Large intestine (tissue), 12 donors: ENCODE measurements at places on chromosomes 13 and 19.

GRCh38 chr13:31437975-31438374 lies 238.2 kb downstream of the B3GLCT start:
- DNase-seq = no peak

DNA sequence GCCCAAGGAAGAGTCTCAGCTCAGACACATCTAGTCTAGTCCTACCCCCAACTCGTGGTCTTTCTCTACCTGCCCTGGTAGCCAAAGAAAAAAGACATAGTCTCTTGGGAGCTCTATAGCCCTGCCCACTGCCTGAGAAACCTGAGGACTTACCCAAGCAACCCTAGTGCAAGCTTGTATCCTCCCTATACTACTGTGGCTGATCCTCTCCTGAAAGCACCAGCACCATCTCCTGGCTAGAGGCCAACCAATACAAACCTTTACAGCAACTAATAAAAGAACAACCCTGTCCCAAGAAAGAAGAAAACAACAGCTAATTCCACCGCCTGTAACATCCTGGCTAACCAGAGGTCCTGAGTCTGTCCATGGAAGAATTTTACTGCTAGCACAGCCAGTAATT lies 532.4 kb downstream of the SLITRK6 start:
- no peak for DNase-seq

DNA sequence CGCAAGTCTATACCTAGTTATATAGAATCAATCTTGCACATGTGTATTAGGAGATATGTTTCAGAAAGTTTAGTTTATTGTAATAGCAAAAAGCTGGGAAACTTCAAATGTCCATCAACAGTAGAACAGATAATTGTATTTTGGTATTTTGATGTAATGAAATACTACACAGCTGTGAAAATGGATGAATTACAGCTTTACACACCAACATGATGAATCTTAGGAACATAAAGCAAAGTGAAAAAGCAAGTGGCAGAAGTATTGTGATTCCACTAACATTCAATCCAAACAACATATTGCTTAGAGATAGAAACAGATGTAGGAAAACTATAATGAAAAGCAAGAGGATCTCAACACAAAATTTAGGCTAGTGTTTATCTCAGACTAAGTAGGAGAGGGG lies 72.5 kb downstream of the RUBCNL start:
- no peak for DNase-seq

DNA sequence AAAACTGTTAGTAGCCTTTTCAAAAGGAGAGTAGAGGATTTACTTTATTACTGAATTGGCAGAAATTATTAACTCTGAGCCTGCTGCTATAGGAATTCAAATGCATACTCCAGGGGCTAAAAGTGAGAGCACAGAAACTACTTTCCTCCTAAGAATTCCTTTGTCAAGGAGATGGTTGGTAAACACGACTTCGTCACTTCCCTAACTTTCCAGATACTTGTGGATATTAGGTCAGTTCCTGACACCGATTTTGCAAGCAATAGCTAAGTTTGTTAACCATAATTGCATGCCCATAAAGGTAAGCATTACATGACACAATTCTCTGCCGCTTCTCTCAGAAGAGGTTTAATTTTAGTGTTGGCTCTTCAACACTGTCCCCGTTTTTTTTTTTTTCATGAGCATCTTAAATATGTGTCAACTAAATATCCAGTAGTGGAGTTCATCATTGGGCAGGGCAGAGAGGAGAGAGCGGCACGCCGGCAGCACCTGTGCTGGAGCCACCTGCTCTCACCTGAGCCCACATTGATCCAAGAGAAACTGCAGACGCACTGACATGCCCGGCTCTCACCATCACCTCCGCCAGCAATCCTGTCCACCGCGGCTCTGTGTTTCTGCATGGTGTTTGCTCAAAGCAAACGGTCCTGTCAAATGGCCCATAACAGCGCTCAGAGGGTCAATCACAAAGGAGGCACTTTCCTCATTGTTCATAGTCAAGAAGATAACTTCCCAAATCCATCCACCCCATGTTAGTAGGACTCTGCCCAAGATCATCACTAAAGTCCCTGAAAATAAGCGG lies 2.6 kb downstream of the MED26 start:
- no peak for DNase-seq

GRCh38 chr19:39252458-39252857 lies 3.8 kb upstream of the IFNL4 start:
- DNase-seq = no peak

- DNase-seq = no peak
These were observed 8.4 kb upstream of the ZNF587 start for GRCh38 chr19:57841122-57841763.

DNA sequence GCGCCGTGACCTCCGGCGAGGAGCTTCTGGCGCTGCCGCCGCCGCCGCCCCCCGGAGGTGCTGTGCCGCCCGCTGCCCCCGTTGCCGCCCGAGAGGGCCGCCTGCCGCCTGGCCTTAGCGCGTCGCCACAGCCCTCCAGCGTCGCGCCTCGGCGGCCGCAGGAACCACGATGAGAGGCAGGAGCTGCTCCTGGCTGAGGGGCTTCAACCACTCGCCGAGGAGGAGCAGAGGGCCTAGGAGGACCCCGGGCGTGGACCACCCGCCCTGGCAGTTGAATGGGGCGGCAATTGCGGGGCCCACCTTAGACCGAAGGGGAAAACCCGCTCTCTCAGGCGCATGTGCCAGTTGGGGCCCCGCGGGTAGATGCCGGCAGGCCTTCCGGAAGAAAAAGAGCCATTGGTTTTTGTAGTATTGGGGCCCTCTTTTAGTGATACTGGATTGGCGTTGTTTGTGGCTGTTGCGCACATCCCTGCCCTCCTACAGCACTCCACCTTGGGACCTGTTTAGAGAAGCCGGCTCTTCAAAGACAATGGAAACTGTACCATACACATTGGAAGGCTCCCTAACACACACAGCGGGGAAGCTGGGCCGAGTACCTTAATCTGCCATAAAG lies 4.8 kb downstream of the PDX1 start:
- no peak for DNase-seq
